Brain (organoid and tissue), 16 donors: ENCODE measurements at places on chromosomes 5 and 9. TPM values are rescaled to one million over a fixed set of nuclear protein-coding genes. Genes with fewer than 3 reads are reported as not detected.

The C1QTNF2 gene
- 0.39 TPM for polyA plus RNA-seq

The FBP2 gene
- not detected for polyA plus RNA-seq

The PCDHGA3 gene
- polyA plus RNA-seq = 4.4 TPM

The KCNMB1 gene
- polyA plus RNA-seq = 0.42 TPM

The BAAT gene
- polyA plus RNA-seq = 0.19 TPM

The GMCL2 gene
- polyA plus RNA-seq = not detected

The DBH gene
- 4.9 TPM for polyA plus RNA-seq

The DMRTA1 gene
- 0.48 TPM for polyA plus RNA-seq

The CARD6 gene
- 0.54 TPM for polyA plus RNA-seq

The ZCCHC7 gene
- polyA plus RNA-seq = 8.1 TPM

The DAP gene
- polyA plus RNA-seq = 155 TPM

The PCDHA13 gene
- polyA plus RNA-seq = 0.36 TPM

The MORN5 gene
- 11.9 TPM for polyA plus RNA-seq

The ELAVL2 gene
- polyA plus RNA-seq = 2.8 TPM

The PCDHGA6 gene
- polyA plus RNA-seq = 2.4 TPM

The IL12B gene
- not detected for polyA plus RNA-seq

The GPR107 gene
- polyA plus RNA-seq = 34.2 TPM

The PCDHGA5 gene
- 1.0 TPM for polyA plus RNA-seq

The IL4 gene
- polyA plus RNA-seq = not detected

The CDC23 gene
- 16.9 TPM for polyA plus RNA-seq

The MAMDC4 gene
- polyA plus RNA-seq = 0.93 TPM

The OR2K2 gene
- polyA plus RNA-seq = not detected

The NR2F1-AS1 gene
- polyA plus RNA-seq = 35.2 TPM

The F2R gene
- 3.7 TPM for polyA plus RNA-seq

The ANXA1 gene
- polyA plus RNA-seq = 5.1 TPM

The SCAI gene
- polyA plus RNA-seq = 2.8 TPM

The TAF11L10 gene
- not detected for polyA plus RNA-seq

The PCDHB3 gene
- polyA plus RNA-seq = 1.0 TPM

The TMEM215 gene
- polyA plus RNA-seq = not detected

The FBLL1 gene
- polyA plus RNA-seq = 33.1 TPM

The PRDM9 gene
- polyA plus RNA-seq = not detected

The SLC1A1 gene
- polyA plus RNA-seq = 4.6 TPM

The TSLP gene
- polyA plus RNA-seq = 1.1 TPM

The BSPRY gene
- polyA plus RNA-seq = 20.8 TPM

The PRSS3 gene
- 22.2 TPM for polyA plus RNA-seq

The MEIKIN gene
- not detected for polyA plus RNA-seq

The C9 gene
- polyA plus RNA-seq = not detected

The LYSMD3 gene
- 2.6 TPM for polyA plus RNA-seq

The RANBP17 gene
- polyA plus RNA-seq = 2.2 TPM

The RALGDS gene
- polyA plus RNA-seq = 168 TPM

The SPATA31D4 gene
- not detected for polyA plus RNA-seq

The IFNB1 gene
- not detected for polyA plus RNA-seq

The PIP5KL1 gene
- 2.4 TPM for polyA plus RNA-seq
